Keratinocyte (primary cell): ENCODE measurements at places on chromosomes 12 and 14.

DNA sequence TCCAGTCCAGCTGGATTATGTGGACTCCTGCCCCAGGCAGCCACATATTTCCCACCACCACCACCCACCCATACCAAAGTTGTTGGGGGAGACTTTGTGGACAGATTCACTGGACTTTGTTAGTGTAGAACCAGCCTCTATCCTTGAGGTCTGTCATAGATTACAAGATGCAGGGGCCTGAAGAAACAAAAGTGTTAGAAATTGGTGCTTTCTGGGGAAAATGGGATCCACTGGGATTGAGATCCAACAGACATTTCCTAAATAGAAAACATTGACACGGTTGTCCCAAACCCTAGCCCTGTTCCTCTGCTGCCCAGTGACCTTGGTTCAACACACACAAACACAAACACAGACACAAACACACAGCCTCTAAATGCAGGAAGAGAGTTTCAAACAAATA is 36.6 kb upstream of the TBX5 start:
- DNase-seq, result no peak

- no peak for DNase-seq
Measured at GRCh38 chr14:33792009-33792719, 158.7 kb downstream of the EGLN3 start.

DNA sequence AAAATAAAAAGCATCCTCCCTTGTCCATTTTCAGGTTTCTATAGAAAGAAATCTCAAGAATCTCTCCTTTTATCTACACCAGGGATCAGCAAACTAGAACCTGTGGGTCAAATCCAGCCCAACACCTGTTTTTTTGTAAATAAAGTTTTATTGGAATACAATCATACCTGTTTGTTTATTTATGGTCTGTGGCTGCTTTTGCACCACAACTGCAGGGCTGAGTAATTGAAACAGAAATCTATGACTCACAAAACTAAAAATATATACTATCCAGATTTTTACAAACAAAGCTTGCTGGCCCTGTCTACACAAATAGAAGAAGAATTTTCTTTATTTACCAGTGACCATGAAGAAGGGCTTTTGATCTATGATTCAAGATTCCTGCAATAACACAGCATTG is 95.1 kb upstream of the COCH start:
- DNase-seq, result no peak

DNA sequence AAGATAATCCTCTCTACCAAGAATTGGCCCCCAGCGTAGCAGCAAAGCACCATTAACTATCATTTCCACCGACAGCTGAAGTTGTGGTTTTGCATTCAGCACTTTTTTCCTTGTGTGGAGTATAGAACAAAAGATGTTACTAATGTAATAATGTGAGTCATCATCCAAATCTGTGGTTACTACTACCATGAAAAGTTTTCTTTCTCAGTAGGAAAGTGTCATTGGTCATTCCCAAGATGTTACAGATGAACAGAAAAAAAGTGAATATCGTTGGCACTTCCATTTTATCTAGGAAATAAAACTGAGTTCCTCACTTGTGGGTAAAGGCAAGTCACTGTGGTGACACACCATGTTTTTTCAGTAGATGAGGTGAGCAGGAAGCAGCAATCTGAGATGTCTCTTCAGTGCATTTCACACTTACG is 30.3 kb upstream of the IFNG start:
- DNase-seq, result no peak

DNA sequence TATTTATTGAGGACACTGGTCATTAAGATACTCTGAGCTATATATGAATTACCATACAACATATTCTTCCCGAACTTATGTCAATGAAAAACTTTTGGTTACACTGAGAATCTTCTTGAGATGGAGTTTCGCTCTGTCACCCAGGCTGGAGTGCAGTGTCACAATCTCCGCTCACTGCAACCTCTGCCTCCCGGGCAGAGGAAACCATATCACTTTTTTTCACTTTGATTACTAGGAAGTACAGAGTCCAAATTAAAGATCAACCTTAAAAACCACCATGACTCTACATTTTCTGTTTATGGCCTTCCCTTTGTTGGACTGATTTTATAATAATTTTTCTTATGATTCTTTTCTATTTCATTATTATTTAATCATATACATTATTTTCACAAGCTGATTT is 336.5 kb downstream of the FSCB start:
- no peak for DNase-seq

- no peak for DNase-seq
Measured at GRCh38 chr12:92930421-92930820, 1.3 kb upstream of the EEA1 start.

DNA sequence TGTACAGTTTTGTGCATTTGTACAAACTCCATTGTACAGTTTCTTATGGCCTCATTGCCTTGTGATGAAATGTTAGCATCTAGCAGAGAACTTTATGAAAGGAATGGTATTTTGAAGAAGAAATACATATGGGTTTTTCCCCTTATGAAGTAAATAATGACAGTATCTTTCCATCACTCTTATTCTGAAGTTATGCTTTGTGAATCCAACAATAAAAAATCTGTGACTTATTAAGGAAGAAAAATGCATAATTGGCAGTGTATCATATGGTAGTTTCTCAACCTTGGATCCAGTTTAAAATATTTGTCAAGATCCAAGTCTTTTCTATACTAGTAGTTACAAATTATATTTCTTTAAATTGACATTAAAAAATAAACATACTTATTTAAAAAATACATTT is 859.1 kb upstream of the FLRT2 start:
- no peak for DNase-seq

GRCh38 chr12:102441077-102441596 is 39.2 kb downstream of the IGF1 start:
- DNase-seq, result no peak

- DNase-seq, result no peak
Measured at GRCh38 chr14:78982551-78982950, 812.4 kb downstream of the NRXN3 start.

GRCh38 chr14:106013879-106014376 is 487.5 kb downstream of the TMEM121 start:
- DNase-seq, result no peak

GRCh38 chr12:94267921-94268471 is 119.6 kb downstream of the PLXNC1 start:
- DNase-seq, result no peak

DNA sequence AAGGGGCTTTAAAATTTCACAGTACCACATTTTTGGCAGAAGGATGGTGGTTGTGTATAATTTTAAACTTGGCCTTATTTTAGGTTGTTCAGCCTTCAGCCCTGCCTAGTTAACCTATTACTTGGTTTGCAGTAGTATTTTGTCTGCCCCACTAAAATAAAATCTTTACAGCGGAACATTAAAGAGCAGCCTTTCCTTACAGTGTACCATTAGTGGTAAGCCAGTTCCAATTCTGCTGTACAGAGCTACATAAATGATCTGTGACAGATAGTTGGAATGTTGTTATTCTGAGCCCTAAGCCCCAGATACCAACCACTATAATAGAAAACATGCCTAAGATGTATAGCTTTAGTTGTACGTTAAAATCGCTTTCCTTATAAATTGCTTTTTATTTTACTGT is 56.2 kb downstream of the SLC38A6 start:
- DNase-seq, result no peak

GRCh38 chr12:58089588-58089987 is 148.2 kb downstream of the ATP23 start:
- no peak for DNase-seq

DNA sequence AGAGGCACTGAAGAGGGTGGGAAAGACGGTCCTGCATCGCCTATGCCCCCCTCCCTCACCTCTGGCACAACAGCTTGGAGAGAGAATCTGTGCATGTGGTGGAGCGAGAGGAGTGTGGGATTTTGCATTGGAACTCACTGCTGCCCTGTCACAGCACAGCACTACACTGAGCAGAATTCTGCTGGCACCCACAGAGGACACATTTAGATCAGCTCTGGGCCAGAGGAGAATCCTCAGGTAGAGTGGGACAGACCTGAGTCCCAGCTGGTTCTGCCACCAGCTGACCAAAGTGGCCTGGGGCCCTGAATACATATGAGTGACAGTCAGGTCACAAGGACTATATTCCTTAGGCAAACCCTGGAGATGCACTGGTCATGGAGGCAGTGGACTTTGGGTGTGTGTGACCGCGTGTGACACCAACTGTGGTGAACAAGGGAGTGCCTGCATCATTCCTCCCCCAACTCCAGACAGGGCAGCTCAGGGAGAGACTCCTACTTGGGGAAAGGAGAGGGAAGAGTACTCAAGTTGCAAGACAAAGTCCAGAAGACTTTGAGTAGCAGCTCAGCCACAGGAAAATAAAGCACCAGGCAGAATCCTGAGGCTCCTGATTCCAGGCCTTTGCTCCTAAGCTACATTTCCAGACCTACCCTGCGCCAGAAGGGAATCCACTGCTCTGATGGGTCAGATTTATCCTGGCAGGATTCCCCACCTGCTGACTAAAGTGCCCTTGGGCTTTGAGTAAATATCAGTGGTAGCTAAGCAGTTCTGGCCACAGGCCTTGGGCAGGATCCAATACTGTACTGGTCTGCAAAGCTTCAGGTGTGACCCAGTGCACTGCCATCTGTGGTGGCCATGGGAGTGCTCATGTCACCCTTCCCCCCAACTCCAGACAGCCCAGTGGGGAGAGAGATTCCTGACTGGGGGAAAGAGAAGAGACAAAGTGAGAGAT is 10.6 kb upstream of the ACOT1 start:
- no peak for DNase-seq

DNA sequence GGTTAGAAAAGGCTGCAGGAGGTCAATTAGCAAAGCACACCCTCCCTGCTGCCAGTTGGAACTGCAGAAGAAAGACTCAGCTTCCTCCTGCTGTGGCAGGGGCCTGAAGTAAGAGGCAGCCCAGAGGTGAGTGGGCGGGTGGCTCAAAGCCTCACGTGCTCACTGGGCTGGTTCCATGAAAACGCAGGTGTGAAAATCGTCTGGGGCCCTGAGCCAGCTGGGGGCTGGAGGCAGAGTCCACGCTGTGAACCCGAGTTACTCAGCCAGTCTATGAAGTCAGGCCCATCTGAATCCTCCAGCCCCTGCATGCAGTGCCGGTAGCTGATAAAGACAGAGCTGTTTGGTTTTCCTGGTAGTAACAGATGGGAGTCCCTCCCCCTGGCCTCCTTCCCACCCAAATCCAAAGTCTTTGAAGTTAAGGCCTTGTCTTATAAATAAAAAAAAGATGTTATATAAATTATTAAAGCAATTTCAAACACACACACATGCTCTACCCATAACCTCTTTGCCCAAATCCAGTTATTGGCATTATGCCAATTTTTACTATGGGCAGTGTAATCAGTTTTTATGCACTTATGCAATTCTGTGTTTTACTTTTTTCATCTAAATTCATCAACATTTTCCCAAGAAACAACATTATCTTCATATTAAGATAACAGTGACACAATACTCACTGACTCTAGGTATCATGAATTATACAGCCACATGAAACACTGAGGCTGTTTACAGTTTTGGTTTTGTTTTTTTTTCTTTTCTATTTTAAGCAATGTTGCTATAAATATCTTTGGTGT is 57.9 kb upstream of the PNMA1 start:
- DNase-seq, result no peak

DNA sequence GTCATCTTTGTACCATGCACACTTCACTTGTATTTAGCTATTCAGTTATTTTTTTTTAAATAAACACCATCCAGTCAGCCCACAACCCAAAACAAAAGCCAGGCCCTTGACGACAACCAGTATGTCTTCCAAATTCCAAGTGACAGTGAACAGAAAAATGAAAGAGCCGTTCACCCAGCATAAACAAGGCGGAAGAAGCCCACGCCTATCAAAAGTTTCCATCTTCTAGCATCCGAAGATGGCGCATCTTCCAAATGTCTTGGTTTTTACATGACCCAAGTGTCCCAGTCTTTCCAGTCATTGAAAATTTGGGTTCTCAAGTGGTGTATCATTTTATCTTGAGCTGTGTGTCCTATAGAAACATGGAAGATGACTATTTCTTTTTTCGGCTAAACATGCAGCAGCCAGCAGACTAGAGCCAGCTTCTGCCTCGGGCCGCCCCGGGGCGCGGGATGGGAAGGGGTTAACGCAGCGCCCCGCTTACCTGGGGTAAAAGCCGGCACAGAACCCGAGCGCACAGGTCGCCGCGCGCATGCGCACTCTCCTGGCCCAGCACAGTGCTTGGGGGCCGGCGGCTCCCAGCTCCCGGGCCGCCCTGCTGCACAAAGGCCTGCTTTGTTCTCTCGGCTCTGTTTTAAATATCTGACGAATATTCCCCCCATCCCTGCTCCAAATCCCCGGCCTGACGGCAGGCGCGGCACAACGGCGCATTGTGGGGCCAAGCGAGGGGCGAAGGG is 164.8 kb downstream of the ZFP36L1 start:
- peak; percentile 40 for DNase-seq

DNA sequence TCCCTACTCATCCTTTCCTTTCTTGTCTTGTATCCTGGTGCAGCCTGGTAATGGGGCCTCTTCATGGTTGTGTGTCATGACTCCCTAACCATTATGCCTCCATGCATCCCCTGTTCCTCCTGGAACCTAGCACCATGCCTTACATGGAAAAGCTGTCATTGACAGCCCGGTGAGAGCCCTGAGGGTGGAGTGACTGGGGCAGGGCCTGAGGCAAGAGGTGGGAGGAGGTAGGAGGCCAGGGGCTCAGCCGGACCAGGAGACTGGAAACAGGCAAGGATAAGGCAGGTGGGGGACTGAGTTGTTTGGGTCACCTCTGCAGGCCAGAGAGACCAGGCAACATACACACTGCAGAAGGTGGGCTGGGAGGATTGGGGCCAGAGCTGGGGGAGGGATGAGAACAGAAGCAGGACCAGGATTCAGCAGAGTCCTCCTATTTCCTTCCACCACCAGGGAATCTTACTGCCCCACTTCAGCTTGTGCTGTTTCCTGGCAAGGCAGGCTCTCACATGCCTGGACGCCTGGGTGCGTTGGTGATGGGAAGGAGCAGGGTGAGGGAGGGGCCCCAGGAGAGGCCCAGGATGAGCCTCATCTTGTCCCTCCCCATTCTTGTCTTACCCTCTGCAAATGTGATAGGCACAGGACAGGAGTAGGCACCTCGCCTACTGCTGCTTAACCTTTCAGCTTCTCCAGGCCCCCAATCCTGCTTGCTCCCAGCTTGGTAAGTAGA is at the start of gene LTB4R2:
TSS of gene LTB4R2 (plus strand) at position 603 of the 727 bp plus-strand sequence. CDS start 525 bp downstream, outside the sequence.
- no peak for DNase-seq

GRCh38 chr12:120584343-120585149 is 3.3 kb upstream of the POP5 start:
- no peak for DNase-seq

DNA sequence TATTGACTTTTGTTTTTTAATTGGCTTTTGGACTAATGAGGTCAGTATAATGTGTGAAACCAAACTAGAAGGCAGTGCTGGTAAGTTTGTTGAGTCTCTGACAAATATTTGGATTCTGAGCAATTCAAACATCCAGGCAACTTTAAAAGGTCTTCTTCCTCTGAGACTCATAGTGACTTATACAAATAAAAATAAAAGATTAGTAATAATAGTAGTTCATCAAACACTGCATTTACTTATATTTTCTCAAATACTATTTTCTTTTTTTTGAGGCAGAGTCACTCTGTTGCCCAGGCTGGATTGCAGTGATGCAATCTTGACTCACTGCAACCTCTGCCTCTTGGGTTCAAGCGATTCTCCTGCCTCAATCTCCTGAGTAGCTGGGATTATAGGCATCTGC is 337.9 kb downstream of the DAD1 start:
- no peak for DNase-seq
